NCI-H774 (cell line): ENCODE measurements at places on chromosomes 5 and 9.

- no peak for DNase-seq
Observed at GRCh38 chr5:137234973-137235943, 263.9 kb downstream of the SPOCK1 start.

DNA sequence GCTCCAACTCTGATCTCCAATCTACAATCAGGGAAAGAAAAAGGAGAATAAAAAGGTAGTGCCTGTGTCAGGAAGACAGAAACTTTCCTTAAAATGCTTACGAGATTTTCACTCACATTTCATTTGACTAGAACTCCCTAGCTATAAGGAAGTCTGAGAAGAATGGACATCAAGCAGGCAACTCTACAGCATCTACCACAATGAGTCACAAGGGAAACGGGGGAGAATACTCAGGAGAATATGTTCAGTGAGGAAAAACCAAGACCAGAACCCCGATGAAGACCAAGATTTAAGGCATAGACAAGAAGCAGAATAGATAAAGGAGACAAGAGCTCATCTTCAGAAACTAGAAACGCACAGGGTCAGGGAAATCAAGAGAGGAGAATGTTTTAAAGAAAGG lies 9.0 kb upstream of the SETD9 start:
- no peak for DNase-seq

GRCh38 chr5:81533629-81534405 lies 139.9 kb upstream of the ACOT12 start:
- DNase-seq: no peak

DNA sequence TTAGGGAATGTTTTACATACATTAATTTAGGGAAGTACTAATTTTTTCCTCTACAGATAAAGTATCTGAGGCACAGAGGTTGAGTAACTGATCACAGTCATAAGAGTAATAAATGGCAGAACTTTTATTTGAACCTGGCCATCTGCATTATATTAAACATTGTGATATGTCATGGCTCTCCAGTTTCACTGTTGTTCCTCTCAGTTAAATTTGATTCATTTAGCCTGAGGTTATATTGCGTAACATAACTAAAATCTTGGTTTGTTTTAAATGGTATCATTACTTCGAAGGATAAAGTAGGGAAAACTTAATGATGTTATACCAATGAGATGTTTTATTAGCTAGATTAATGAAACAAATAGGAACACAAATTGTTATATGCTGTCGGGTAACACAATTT lies 284.4 kb downstream of the KDM4C start:
- no peak for DNase-seq

DNA sequence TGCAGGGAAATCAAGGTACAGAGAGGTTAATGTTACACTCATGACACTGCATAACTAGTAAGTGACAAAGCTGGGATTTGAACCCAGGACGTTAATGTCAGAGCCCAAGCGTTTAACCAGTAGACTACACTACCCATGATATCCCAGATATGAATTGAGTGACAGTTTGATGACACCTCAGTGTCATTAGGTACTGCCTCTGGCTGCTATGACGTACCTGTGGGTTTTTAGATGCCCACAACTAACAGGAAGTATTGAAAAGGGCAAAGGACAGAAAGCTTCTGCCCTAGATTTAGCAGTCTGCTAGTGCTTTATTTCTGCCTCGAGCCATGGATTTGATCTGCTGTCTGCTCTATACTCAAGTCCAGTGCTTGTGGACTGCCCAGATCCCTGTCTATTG lies 56.2 kb downstream of the GLRA1 start:
- no peak for DNase-seq

DNA sequence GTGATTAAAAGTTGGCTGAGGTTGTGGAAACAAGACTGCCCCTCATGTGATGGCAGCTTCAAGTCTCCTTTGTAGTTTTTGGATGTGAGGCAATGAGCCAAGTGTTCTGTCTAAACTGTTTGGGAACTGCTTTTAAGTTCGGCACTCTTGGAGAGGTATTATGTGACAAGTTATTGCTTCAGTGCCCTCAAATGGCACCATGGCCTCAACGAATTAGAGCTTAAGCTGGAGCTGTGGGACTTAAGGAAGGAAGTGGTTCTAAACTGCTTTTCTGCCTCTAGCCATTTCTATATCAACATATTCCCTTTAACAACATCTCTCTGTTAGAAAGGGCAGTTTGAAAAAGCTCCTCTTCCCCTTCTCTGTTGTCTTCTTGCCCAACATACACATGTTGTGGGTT lies 227.7 kb downstream of the RFK start:
- DNase-seq: no peak

GRCh38 chr5:39399135-39400036 lies 25.4 kb downstream of the DAB2 start:
- no peak for DNase-seq

GRCh38 chr9:76521906-76522305 lies 62.9 kb downstream of the GCNT1 start:
- DNase-seq: peak; percentile 23

- no peak for DNase-seq
Observed at GRCh38 chr5:169012450-169012849, 288.5 kb downstream of the SLIT3 start.

DNA sequence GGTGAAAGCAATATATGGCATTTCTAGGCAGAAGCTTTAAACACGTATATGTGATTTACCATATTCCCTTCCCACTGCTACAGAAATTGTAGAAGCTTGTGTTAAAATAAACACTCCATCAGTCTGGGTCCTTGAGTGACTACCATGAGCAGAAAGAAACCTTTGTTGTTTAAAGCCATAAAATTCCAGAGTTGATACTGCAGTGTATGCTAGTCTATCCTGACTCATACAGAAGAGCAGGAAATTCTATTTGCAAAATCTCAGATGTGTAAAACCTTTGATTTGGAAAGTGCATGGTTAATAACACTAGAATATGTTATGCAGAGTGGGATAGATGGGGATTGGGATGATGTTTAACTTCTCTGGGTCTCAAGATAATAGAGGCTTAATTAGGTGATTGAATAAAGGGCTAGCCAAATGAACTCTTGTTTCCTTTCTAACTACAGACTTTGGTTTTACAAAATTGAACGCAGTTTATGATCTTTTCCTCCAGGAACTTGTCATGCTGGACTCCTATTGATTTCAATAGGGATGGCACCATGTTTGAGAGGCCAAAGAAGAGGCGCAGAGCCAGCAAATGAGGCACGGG lies 282.7 kb upstream of the VLDLR start:
- no peak for DNase-seq

DNA sequence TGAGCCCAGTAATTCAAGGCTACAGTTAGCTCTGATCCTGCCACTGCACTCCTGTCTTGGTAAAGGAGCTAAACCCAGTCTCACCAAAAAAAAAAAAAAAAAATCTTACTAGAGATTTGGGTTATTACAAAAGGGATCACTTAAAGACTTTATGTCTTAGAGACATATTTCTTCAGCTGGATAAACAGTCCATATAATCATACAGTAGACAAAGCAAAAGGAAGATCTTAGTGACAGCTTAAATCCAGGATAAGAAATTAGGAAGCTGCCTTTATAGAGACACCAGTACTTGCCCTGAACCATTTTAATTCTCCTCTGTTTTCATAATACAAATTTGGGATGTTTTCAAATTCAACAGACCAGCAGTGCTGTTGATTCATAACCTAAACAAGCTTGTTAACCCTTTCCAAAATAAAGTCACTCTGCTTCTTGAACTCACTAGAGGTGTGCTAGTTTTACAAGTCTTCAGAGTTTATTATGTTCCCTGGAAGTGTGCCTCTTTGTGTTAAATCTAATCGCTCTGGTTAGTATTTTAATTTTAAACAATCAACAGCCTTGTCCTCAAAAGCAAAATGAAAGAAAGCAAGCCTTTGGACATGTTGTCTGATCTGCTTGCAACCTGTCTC lies 255.5 kb downstream of the ARRDC3 start:
- no peak for DNase-seq

- no peak for DNase-seq
Observed at GRCh38 chr5:67233075-67233474, 36.5 kb upstream of the CD180 start.

DNA sequence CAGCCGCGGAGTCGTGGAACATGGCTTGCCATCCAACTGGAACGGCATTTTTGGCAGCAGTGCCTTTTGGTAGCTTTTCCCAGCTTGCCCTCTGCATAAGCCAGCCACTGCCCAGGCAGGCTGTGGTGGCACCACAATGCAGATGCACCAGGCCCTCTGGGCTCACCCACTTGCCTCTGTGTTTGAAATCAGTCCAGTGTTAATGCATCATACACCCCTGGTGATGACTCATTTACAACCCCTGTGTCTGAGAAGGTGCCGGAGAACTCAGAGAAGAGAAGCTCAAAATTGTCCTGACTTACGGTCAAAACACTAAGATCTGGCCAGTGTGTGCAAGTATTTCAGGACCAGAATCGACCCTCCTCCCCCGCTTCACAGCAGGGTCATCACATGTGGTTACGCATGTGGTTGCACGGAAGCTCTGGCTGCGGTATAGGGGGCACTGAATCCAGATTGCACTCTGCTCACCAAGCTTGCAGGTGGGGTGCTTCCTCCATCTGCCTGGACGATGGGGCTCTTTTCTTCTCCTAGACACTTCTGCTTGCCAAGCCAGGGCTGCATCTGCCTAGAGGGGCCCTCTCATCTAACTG lies 66.5 kb upstream of the SMIM15 start:
- DNase-seq: no peak

DNA sequence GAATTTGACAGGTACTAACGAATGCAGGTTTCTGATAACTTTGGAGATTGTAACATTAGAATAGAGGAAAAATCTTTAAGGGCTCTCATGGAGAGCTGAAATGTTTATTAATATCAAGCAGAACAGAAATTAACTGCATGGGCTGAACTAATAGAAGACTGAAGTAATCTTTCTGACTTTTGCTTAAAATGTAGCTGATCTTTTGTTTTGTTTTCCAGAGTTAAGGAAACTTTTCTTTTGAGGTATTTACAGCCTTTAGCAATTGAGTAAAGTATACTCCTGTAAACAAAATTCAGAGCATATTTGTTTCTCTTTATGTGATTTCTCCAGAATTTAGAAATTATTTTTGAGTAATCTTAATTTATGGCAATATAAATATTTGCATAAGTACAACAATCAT lies 43.9 kb downstream of the SHC3 start:
- no peak for DNase-seq

DNA sequence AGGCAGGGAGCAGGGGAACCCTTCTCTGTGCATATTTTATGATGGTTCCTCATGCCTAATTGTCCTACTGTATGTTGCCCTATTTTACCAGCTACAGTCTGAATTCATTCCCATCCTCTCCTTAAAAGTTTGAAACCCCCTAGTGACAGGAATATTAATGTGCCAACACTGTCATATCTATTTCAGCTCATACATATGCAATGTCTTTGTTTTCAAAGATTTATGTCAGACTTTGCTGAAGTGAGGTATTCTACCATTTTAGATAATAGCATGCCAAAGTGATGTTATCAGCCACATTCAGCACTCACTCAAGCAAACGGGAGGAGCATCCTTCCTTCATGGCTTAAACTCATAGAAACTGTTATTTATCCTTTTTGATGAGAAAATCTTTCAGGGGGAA lies 696.5 kb downstream of the NR2F1-AS1 start:
- no peak for DNase-seq

DNA sequence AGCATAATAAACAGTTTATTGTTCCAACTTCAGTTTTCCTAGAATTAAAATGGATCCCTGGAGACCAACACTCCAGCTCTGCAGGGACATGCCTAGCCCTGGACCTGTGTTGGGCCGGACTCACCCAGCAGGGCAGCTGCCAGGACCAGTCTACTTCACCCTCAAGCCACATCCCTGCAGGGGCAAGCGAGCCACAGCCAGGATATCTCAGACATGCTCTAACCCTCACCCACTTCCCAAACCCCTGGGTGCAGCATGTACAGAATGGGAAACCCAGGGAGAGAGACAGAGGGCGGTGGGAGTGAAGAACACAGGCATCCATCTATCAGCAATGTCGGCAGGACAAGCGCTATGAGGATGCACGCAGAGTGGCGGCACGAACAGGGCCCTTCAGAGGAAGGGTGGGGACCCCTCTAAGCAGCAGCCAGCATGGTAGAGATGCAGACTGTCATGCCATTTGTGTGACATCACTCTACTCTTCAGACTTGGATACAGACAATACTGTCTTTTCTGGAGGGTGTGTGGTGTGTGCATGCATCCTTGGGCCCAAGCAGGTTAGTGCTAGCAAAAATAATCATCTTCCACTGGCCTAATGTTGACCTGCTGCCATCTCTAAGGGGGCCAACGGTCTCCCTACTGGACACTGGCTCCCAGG lies 83.1 kb downstream of the SEMA4D start:
- DNase-seq: no peak

- DNase-seq: no peak
Observed at GRCh38 chr5:80703747-80704146, 49.0 kb upstream of the DHFR start.

DNA sequence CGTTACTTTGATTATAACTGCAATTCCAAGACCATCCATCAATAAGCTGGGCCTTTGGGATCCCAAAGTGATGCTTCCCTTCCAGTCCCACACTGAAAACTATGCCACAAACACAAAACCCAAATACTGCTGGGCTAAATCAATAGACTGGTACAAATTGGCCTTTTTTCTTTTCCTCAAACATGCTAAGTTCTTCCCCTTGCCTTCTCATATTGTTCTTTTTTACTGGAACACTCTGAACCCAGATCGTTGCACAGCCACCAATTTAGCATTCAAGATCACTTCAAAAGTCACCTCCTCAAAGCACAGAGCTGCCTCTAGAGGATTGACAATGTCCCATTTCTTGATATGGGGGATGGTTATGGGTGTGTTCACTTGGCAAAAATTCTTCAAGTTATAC lies 66.0 kb downstream of the ACTL7B start:
- DNase-seq: no peak

DNA sequence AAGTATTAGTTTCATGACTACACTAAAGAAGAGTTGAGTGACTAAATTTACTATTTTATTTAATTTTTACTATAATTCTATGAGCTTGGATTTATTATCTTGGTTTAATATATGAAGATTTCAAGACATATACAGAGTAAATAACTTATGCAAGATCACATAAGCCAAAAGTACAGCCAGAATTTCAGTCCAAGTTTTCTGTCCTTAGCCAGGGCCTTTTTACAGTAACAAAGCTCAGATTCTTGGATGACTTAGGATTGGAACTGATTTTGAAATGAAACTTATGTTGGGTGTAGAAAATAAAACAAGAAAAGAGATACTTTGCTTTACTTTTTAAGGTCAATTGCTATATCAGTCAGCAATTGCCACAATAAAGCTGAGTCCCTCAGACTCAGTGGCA lies 170.3 kb downstream of the MARCHF11 start:
- DNase-seq: no peak

GRCh38 chr5:133316346-133317343 lies 264.8 kb downstream of the HSPA4 start:
- no peak for DNase-seq

GRCh38 chr9:94014066-94014654 lies 59.0 kb upstream of the BARX1 start:
- DNase-seq: peak; percentile 33

- no peak for DNase-seq
Observed at GRCh38 chr5:683551-684481, 9.3 kb downstream of the TPPP start.

DNA sequence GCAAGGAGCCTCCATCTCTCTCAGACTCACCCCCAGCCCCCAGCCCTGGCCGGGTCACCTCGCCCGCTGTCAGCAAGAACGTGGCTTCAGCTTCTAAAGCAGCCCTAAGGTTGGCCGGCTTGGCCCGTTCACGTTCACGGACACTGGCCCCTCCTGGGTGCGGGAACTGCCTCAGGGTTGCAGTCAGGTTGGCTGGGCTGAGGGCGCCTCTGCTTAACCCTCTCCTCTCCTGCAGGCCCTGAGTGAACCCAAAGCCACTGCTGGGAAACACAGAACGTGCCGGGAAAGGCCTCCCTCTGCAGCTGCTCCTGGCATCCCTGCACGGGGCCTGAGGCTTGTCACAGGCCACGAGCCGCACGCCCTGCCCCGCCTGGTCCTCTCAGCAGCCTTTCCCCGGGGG lies 40.1 kb upstream of the UBAC1 start:
- DNase-seq: no peak
